ENCODE measurements at places on chromosomes 12 and 14.

DNA sequence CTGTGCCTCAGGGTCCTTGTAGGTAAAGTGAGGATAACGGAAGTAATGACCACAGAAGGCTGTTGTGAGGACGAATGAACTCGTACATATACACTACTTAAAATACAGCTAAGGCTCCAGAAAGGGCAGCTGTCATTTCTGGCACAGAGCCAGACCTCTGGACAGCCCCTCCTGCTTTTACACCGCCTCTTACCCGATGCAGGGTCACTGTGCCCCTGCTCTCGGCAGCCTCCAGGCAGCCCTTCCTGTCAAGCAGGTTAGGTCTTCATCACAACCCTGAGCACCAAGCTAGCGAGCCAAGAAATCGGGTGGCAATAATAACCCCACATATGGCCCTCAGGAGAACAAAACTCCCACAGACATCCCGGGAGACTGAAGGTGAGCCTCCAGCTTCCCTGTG lies 8.5 kb downstream of the TMEM229B start:
- no peak for DNase-seq

- DNase-seq, result no peak
Observed at GRCh38 chr12:6231359-6232268, 31.4 kb downstream of the CD9 start.

- no peak for DNase-seq
Observed at GRCh38 chr12:12804432-12804886, 8.7 kb upstream of the DDX47 start.

- DNase-seq, result no peak
Observed at GRCh38 chr12:119363037-119363436, 28.5 kb downstream of the CCDC60 start.

- no peak for DNase-seq
Observed at GRCh38 chr14:65866448-65866847, 453.9 kb downstream of the FUT8 start.

GRCh38 chr14:101634850-101635748 lies 73.8 kb downstream of the DIO3 start:
- DNase-seq, result no peak

DNA sequence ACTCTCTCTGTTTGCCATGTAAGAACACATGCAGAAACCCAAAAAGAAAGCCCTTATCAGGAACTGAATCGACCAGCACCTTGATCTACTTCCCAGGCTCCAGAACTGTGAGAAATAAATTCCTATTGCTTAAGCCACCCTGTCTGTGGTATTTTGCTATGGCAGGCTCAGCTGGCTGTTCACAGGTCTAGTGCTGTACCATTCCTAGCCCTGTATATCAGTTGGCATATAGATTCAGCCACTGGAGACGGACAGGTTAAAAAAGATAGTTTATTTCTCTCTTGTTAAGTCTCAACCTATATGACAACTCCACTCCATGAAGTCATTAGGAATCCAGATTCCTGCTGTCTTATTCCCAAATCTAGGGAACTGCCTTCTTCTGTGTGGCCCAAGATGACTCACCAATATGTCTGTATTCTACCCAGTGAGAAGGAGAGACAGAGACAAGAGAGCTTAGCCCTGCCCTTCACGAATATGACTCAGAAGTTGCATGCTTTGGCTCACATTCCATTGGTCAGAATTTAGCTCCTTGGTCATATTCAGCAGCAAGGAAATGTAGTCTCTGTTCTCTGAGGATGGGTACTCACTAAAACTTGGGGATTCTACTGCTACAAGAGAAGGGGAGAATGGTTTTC lies 57.0 kb downstream of the PLEKHG7 start:
- no peak for DNase-seq

GRCh38 chr14:34710006-34710405 lies 4.4 kb downstream of the CFL2 start:
- DNase-seq, result peak; percentile 33

- no peak for DNase-seq
Observed at GRCh38 chr14:104512061-104512460, 67.5 kb upstream of the C14orf180 start.

DNA sequence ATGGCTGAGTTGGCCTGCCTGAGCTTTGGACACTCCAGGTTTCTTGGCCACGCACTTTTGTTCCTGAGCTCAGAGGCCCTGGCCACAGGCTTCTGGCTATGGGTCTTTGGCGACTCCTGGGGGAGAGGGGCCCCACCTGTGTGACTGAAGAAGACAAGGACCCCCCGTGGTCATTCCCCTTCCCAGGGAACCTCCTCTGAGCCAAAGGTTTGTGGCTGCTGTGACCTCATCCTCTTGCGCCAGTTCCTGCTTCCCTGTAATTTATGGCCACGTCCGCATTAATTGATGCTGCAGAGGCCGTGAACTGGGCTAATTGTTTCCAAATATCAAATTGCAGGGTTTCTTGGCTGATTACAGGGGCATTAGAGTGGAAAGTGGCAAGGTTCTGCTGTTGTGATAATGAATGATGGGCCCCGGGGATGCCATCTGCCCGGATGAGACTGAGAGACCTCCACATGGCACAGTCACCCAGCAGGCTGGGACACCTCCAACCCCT lies 27.6 kb upstream of the NOS1 start:
- no peak for DNase-seq

DNA sequence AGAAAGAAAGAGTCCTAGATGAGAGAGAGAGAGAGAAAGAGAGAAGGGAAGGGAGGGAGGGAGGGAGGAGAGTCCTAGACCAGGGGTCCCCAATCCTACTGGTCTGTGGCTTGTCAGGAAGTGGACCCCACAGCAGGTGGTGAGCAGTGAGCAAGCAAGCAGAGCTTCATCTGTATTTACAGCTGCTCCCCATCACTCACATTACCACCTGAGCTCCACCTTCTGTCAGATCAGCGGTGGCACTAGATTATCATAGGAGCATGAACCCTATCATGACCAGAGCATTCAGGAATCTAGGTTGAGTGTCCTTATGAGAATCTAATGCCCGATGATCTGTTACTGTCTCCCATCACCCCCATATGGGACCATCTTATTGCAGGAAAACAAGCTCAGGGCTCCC lies 39.2 kb upstream of the AMN1 start:
- no peak for DNase-seq

DNA sequence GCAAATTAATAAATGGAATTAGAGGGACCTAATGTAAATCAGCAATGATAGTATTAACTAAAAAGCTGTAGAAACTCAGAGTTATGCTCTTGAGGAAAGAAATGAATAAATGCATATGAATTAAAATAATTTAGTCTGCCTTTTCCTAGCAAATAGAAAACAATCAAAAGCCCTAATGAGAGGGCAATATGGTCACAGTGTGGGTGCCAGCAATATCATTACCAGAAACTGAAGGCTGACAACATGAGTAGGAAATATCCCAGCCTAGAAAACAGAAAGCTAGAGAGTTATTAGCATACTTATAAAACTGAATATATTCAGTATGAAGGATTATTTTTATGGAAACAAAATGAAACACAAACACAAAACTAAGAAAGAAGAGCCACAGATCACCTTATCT lies 987.5 kb upstream of the SEL1L start:
- DNase-seq, result peak; percentile 3

DNA sequence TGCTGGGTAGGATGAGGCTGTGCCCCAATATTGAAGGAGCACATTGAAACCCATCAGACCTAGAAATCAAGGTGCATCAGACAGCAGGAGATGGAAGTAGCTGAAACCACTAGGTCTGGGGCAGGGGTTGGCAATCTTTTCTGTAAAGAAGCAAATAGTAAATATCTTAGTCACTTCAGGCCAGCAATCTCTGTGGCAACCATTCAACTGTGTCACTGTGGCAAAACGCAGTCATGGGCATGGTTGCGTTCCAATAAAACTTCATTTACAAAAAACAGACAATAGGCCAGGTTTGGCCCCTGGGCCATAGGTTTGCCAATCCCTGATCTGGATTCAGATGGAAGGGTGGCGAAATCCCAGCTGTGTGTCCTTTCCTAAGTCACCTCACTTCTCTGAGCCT lies 397.3 kb downstream of the MED13L start:
- DNase-seq, result no peak

DNA sequence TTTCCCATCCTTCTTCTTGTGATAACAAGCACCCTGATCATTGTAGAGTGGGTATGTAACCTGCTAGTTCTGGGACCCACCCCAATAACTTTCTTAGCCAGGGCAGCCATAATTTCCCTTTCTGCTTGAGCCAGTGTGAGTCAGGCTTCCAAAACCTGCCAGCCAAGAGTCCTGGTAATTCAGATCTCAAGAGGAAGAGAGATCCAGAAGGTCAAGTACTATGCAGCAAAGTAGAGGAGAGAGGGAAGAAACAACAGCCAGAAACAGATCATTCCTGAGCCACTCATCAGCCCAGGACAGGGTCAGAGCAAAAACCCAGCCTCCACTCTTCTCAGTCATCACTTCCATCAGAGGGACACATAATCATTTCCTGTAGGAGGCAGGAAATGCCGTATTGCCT lies 182.0 kb downstream of the DICER1 start:
- DNase-seq, result no peak

- DNase-seq, result no peak
Observed at GRCh38 chr12:48690990-48691389, 9.0 kb upstream of the KANSL2 start.

DNA sequence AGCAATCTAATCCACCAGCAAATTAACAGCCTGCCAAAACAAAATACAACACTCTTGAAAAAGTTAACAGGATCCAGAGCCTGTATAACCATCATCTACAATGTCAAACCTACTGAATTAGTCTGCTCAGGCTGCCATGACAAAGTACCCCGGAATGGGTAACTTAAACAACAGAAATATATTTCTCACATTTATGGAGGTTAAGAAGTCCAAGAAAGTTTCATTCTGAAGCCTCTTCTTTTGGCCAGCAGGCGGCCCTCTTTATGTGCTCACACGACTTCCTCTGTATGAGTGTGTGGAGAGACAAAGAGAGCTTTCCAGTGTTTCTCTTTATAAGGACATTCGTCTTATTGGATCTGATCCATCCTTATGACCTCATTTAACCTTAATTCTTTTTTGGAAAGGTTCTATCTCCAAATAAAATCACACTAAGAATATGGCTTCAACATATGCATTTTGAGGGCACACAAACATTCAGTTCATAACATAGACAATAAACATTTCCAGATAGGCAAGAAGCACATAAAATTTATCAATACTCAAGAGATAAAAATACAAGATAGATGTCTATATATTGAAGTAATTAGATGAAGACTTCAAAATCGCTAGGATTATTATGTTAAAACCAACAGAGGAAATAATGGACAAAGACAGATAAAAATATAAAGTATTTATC lies 5.9 kb upstream of the RERG start:
- peak; percentile 22 for DNase-seq

DNA sequence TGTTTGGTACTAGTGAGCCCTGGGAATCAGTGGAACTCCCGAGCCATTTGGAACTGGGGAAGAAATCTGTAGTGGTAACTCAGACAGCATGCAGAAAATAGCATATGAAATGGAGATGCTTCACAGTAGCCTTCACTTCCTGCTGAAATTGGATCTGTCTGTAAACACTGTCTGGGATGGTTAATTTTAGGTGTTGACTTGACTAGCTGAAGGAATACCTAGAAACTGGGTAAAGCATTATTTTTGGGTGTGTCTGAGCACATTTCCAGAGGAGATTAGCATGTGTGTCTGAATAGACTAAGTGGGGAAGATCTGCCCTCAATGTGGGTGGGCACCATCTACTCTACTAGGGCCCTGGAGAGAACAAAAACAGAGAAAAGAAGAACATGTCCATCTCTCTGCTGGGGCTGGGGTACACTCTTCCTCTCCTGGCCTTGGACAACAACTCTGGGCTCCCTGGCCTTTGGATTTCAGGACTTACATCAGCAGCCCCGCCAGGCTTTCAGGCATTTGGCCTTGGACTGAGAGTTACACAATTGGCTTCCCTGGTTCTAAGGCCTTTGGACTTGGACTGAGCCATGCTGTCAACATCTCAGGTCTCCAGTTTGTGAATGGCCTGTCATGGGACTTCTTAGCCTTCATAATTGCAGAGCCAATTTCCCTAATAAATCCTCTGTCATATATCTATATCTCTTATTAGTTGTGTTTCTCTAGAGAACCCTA lies 14.0 kb upstream of the CRADD start:
- no peak for DNase-seq

GRCh38 chr12:52066346-52067080 lies 3.3 kb upstream of the ATG101 start:
- no peak for DNase-seq

GRCh38 chr12:113852695-113853490 lies 113.2 kb downstream of the RBM19 start:
- DNase-seq, result peak; percentile 19

DNA sequence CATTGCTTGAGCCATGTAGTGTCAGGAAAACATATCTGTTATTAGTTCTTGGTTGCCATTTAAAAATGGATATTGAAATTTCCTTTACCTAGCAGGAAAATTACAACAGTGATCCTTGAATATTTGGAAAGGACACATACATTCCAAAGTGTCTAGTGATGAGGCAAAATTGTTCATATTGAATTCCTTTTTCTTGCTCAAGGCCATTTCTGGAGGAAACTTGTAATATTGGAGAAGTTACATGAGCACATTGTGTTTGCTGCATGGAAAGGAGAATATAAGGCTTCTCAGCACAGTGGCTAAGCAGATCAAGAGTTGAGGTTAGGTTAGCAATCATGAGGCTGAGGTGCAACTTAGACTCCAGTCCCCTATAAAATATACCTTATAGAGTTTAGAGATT lies 121.9 kb downstream of the PDE3A start:
- DNase-seq, result no peak

DNA sequence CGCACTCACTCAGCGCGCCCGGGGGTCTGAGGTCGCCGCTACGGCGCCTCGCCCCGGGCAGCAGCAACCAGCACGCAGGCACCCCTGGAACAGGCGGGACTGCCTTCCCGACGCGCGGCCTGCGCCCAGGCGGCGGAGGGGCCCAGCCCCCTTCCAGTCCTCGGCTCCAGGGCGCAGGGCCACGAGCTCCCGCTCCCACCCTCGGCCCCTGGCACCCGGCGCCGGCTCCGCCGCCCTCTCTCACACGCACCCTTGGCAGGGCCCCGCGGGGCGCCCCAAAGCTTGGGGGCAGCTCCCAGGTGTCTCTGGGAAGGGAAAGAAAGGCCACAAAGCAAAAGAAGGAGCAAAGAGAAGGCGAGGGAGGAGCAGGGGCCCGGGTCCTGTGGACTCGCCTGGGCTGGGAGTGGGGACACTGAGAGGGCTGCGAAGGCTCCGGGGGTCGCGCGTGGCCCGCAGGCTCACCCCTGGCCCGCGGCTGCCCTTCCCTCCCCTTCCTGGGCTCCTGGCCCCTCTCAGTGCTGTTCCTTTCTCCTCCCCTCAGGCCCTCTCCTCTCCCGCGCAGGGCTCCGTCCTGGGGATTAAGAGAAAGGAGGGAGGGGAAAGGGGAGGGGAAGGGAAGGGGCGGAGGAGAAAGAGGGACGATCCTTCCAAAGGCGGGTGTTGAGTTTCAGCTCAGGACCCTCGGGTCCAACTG lies 907 bp upstream of the EFS start:
- peak; percentile 30 for DNase-seq

- no peak for DNase-seq
Observed at GRCh38 chr14:60972295-60972694, 8.6 kb downstream of the TRMT5 start.

- no peak for DNase-seq
Observed at GRCh38 chr12:62075870-62076269, 184.3 kb upstream of the USP15 start.

DNA sequence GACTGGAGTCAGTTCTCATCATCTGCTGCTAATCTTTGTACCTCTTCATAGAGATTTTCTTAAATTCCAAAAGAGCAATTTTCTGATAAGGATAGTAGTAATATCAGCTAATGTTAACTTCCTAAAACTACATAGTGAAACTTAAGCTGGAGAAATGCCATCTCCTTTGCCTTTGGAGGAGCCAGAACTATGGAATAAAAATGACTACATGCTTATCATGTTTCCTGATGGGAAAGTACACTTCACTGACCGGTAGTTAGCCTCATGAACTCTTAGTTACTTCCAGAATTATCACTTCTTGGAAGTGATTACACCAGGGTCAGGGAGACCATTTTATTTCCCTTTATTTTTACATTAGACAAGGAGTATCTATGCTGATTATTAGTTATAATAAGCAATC lies 1222.1 kb upstream of the TMEM132C start:
- DNase-seq, result no peak
